ENCODE measurements at places on chromosomes 5 and 9.

DNA sequence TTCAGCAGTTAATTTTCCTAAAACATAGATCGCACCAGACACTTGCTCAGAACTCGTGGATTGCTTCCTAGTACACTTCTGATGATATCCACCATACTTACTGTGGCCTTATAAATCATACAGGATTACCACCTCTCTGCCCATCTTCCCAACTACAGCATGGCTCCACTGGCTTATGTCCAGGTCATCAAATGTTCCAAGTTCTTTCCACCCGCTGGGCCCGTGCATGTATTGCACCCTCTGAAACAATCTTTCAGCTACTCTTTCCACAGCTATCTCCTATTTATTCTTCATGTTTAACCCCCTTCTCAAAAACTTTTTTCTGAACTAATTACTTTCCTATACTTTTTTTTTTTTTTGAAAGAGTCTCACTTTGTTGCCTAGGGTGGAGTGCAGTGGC lies 18.5 kb downstream of the FBXW2 start:
- no peak for DNase-seq

DNA sequence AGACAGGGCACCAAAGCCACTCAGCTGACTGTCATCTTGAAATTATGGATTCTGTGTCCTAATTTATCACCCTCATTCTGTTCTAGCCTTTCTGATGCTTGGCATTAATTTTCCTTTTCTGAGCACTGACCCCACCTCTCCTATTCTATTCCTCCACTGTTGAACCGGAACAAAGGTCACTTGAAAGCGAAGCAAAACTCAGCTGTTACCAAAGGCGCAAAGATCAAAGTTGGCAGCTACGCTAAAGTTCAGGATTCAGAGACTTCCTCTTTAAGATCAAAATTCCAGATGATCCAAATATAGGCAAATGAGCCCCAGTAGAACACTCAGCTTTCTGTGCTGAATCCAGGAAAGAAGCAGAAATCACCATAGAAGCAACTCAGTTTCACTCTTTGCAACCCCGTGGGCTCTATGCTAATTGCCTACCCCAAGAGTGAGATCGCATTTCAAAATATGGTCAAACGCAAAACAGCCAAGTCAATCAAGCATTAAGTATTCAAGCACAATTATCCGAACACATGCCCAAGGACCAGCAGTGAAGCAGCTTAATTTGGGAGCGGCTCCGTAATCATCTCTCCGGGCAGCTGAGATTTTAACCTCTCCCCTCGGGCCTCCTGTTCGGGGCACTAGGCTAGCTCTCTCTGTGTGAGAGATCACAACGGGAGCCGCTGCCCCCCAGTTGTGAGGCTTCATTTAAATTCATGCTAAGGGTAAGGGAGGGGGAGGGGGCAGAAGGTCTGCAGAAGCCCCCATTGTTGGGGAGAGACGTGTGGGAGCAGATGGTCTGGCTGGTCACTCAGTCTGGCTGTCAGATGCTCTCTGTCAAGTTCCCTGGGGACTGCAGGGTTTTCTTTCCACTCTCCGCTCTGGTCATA lies 288.6 kb downstream of the ELAVL2 start:
- DNase-seq: no peak

GRCh38 chr5:172437445-172438318 lies 16.6 kb downstream of the SH3PXD2B start:
- no peak for DNase-seq

DNA sequence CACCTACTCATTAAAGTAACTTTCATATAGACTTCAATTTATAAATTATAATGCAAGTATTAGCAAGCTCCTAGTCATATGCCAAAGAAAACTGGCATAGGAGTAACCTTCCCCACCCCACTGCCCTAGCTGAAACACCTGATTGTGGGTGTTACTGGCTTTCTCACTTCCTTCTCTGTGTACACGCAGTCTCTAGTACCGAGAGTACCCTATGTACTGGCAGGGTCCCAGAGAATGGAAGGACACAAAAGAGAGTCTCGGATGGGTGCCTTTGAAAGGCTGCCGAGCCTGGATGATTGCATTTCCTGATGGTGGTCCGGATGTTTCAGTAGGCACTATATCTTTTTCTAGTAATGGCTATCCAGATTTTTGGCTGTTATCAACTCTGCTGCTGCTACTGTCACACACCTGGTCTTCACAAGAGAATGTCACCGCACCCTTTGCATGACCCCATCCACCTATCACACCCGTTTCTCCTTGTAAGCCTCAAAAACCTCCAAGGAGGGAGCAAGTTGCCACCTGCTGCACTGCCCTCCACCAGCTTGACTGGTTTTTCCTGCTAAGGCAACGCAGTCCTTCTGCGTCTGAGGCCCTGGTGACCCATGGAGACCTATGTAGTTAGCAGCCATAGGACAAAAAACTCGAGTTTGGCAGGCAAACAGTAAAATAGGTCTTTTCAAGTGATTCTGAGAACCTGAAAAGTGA lies 53.8 kb upstream of the CLINT1 start:
- DNase-seq: no peak

GRCh38 chr5:135876146-135876545 lies 19.5 kb downstream of the IL9 start:
- DNase-seq: no peak

- peak; percentile 20 for DNase-seq
Observed at GRCh38 chr9:135130207-135130976, 42.9 kb downstream of the OLFM1 start.

GRCh38 chr9:124098141-124098905 lies 86.8 kb downstream of the LHX2 start:
- no peak for DNase-seq

DNA sequence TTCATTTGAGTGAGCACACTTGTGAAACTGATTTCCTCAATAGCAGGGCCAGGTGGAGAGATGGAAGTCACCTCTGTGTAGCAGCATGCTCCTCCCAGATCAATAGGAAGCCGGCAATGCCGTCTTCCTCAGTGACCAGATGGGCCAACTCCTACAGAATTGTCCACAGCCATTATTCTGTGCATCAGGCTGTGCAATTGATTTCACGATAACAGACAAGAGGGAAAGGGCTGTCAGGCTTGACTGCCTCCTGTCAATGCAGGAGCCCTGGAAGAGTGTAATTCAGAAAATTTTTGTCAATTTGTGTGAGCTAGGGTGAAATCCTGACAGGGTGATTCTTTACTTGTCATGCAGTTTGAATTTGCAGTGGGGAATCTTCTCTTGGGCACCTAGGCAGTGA lies 838.4 kb upstream of the NUDT12 start:
- DNase-seq: no peak

GRCh38 chr5:107576736-107577393 lies 93.9 kb downstream of the EFNA5 start:
- no peak for DNase-seq

GRCh38 chr9:88736136-88736637 lies 201.2 kb downstream of the NXNL2 start:
- no peak for DNase-seq

DNA sequence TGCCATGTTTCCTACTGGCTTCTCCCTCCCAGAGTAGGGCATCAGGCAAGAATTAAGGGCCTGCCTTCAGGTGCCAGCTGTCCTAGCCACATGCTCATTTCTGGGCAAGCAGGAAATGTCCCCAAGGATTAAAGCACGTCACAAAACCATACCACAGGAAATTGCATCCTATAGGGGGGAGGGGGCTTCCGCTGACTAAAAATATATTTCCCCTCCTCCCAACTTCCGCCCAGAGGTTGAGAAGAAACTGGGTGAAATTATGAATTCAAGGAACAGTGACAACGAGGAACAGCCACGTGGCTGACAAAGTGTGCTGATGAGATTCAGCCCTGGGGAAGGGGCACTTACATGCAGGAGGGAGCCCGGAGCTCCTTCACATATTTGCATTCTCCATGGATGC lies 4.1 kb downstream of the HBEGF start:
- DNase-seq: peak; percentile 22

GRCh38 chr5:84058561-84058960 lies 326.1 kb downstream of the EDIL3 start:
- no peak for DNase-seq

- DNase-seq: no peak
Observed at GRCh38 chr5:132177691-132178149, 49.9 kb downstream of the P4HA2 start.

GRCh38 chr9:72460342-72461312 lies 60.8 kb upstream of the TMC1 start:
- DNase-seq: no peak

GRCh38 chr9:106945727-106946660 lies 83.0 kb downstream of the ZNF462 start:
- no peak for DNase-seq

DNA sequence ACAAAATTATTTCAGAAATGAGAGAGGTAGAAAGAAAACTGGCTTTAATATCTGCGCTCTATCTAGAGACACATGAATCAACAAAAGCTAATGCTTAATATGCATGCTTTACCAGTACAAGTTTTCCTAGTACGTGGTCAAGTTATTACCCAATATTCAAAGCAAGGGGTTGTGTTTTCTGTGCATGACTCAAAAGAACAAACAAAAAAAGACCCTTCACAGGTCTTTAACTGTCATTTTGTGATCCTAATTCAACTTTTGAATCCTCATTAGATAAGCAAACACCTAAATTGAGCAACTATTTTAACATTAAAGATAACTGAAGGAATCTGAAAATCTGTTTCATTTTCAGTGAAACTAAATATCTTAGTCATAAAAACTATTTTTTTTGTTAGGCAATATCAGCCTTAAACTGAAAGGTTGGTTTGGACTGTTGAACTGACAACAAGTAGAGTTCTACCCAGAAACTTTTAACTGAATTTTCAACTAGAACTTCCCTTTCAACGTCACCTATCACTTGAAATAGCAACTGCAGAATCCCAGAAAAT lies 12.5 kb downstream of the ST8SIA4 start:
- no peak for DNase-seq

DNA sequence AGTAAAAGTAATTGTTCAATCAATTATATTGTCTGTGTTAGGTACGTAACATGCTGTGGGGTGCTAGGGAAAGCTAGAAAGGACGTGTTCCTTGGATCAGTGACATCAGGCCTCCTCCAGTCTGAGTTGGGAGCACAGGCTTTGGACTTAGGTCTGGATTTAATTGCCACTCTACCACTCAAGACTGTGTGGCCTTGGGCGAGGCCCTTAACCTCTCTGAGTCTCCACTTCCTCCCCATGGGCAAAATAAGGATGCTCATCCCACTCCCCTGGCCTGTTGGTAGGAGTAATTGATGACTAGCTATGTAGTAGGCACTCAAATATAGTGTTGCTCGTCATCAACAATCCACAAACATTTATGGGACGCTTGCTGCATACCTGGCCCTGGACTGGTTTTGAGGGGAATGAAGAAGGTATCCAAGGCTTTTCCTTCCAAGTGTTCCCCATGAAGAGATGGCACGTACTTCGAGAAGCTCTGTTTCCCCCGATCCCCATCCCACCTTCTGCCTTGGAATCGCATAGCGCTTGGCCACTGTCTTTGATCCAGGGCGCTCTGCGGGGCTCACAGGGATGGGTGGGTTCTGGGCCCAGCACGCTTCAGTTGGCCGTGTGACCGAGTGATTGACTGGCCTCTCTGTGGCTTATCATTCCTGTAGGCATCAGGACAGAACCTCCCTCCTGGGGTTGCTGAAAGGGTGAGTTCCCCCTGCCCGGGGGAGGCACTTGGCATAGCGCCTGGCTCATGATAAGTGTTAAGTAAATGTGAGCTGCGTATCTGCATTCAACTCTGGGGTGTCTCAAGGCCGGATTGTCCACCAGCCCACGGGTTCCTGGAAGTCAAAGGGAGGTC lies 8.1 kb downstream of the FGF18 start:
- DNase-seq: no peak

DNA sequence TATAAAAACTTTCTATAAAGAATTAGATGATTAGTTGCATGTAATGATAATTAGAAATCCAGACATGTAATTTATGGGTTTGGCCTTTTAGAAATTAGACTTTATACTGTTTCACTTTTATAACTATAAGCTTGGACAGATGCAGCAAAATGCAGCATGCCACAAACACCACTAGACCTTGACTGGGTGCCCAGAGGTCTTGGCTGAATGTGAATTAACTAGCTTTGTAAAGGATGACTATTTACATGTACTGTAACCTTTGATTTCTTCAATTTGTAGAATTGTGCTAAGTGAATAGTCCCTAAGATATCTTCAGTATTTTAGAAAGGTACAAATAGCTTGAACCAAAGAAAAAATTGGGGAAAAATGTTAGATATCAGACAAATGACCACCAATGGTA lies 2168.1 kb downstream of the MAT2B start:
- no peak for DNase-seq

DNA sequence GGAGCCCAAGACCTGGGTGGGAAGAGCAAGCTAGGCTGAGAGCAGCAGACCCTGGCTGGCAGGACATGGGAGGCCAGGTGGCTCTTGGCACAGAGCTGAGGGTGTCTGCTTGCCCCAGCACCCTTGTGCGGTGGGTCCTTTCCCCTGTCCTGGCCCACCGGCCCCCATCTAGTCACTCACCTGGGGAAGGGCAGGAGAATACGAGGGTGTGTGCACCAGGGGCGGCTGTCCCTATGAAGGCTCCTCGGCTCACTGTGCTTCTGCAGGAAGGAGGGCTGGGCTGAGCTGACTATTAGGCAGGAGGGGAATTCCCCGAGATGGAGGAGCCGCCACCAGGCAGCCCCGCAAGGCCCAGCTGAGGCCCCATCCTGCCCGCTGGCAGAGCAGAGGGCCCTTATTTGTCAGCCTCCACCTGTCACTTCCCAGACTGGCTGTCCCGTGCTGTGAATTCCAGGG lies 6.1 kb upstream of the TNIP1 start:
- DNase-seq: peak; percentile 76

DNA sequence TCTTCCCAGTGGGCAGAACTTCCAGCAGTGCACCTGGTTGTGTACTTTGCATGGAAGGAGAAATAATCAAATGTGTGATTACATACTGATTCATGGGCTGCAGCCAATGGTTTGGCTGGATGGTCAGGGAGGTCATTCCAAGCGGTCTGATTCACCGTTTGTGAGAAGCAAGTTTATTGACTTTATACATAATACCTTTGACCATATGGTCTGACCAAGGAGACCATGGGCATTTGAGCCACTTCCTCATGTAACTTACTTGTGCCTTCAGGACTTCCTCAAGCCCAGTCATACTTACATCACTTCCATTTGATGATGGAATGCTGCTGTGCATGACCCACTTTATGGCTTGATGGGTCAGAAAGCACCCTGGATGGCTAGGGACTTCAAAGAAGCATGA lies 41.1 kb downstream of the DAP start:
- no peak for DNase-seq

GRCh38 chr9:99129091-99129490 lies 24.2 kb downstream of the TGFBR1 start:
- DNase-seq: no peak

DNA sequence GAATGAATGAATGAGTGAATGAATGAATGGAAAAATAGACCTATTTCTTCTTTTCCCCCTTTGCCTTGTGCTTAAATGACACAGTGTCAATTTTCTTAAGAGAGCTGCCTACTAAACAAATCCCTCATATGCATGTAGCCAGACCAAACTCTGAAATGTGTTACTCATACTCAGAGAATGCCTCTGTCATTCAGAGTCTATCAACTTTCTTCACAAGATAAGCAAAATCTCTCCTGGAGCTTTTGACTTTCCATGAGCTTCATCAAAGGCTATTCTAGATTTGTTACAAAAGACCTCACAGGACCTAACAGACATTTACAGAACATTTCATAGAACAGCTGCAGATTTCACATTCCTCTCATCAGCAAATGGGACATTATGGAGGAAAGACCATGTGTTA lies 275.7 kb upstream of the MSX2 start:
- no peak for DNase-seq

GRCh38 chr9:91100878-91101450 lies 260.8 kb downstream of the AUH start:
- no peak for DNase-seq
